Activated B cell treated with CpG ODN at 0.5 μM for 24 hours (primary cell): ENCODE measurements at places on chromosomes 13 and 19.

GRCh38 chr13:60986301-60986700, 429.3 kb downstream of the PCDH20 start:
- DNase-seq = no peak

DNA sequence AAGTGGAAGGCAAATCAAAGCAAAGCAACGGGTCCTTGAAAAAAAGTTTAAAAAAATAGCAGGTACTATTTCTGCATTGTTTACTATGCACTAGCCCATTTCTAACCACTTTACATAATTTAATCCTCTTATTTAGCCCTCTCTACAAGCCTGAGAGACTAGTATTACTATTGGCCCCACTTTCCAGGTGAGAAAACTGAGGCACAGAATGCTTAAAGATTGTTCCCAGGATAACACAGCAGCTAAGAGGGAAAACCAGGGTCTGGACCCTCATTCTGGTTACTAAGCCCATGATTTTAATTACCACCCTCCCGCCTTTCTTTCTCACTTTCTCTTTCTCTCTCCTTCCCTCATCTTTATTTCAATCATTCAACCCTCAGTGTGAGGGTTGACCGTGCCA, 5.7 kb downstream of the ZSWIM9 start:
- no peak for DNase-seq

GRCh38 chr19:19534556-19535265, 3.4 kb upstream of the CILP2 start:
- no peak for DNase-seq

- DNase-seq = no peak
Measured at GRCh38 chr13:41200126-41200525, 5.8 kb upstream of the KBTBD7 start.

GRCh38 chr13:83563499-83563898, 318.8 kb downstream of the SLITRK1 start:
- no peak for DNase-seq

GRCh38 chr19:33375837-33376159, 2.3 kb downstream of the CEBPG start:
- no peak for DNase-seq

DNA sequence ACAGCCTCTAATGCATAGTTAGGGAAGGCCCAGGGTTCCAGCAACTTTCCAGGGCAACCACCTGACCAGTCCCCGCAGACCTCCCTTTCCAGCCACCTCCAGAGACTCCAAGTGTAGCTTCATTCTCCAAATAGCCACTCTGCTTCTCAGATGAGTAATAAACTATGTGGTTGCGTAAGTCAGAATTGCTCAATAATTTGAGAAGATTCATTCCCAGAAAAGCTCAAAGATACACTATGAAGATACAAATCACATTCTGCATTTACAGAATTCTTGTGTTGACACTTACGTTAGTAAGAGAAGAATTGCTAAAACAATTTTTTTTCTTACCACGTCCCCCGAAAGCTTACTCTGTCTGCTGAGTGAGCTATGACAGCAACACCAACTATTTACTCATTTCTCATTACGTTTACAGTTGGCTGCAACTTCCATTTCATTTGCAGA, 8.2 kb upstream of the LATS2 start:
- DNase-seq = no peak

GRCh38 chr19:7340959-7341837, 7.5 kb upstream of the ARHGEF18 start:
- peak; percentile 83 for DNase-seq
